ENCODE measurements at places on chromosomes 4 and X.

- DNase-seq, result no peak
Measured at GRCh38 chr4:154013576-154013975, 224.7 kb upstream of the SFRP2 start.

DNA sequence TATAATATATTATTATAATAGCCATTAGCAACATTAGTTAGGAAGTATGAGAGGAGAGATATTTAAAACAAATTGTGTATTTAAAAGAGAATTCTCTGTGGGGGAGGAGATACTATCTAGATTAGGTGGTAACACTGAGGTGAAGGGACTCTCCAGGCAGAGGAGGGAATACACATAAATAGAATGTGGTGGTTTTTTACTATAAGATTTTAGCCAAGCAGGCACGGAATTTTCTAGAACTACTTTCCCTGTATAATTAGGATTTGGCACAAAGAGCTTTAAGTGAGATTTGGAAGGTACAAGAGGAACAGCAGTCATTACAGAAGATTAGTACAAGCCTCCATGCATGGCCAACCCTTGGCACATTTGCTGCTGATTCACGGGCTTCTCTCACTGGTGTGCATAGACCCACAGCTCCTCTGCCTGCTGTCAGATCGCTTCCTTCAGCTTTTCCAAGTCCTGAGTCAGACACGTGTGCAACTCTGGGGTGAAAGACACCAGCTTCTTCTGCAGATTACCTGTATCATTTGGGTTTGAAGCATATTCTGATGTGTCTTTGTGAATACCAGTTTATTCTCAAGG is 685.5 kb downstream of the KCTD8 start:
- DNase-seq, result peak; percentile 7

DNA sequence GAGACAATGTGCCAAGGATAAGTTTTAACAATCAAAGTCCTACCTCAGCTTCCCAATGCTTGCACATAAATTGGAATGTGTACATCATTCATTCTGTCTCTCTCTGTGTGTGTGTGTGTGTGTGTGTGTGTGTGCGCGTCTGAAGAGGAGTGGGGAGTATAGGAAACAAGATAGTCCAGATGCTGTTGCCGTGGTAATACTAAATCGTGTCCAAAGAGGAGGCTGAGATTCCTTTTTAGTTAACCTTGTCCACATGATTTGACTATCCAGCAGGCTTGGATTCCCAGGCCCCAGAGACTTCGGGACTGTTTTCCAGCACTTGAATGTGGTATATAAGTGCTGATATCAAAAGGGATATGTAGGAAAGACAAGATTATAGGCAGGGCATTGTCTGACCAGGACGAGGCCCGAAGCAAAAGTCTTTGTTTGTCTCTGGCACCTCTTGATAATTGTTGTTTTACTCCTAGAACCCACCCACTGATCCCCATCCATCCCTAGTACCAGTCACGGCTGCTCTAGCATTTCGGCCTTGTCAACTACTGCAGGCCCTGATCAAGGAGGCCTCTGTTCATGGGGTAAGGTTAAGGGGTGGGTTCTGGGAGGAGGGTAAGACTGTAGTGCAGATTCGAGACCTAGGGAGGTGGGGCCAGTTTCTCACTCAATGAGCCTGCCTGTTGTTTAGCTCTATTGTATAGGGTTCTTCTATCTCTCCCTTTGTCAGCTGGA is 3.9 kb downstream of the PLP1 start:
- peak; percentile 90 for DNase-seq

- no peak for DNase-seq
Measured at GRCh38 chr4:8939840-8940742, 68.5 kb upstream of the HMX1 start.

GRCh38 chrX:22376369-22376768 is 103.7 kb downstream of the CBLL2 start:
- DNase-seq, result no peak

- peak; percentile 89 for DNase-seq
Measured at GRCh38 chr4:157992038-157992705, 180.7 kb downstream of the GASK1B start.

DNA sequence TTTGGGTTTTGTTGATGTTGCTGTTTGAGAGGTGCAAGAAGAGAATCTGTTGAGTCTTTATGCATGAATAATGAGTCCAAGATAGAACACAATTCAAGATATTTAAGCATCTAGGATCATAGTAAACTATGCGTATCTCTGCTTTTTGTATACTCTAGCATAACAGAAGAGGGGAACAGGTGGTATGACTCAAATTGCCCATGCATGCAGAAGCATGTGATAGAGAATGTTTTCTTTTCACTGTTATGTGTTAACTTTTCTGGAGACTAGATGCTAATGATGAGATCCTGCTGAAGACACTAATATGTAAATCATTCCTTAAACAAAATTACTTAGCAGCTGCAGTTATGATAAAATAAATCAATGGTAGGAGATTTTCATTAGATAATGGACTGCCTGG is 165.3 kb upstream of the FTHL17 start:
- DNase-seq, result no peak

- DNase-seq, result peak; percentile 40
Measured at GRCh38 chr4:152408514-152409327, 127.2 kb downstream of the FBXW7 start.

GRCh38 chrX:10420134-10420533 is 200.3 kb downstream of the MID1 start:
- no peak for DNase-seq
